Activated naive CD8-positive, alpha-beta T cell treated with anti-CD3 and anti-CD28 coated beads, Interleukin-2, amount 10 ng/mL, durations not matched to agents 7 days and 5 days (primary cell): ENCODE measurements at places on chromosomes 3 and 15. TPM values are rescaled to one million over a fixed set of nuclear protein-coding genes. Genes with fewer than 3 reads are reported as not detected.

- DNase-seq, result no peak
Observed at GRCh38 chr15:69325456-69325971, 26.8 kb downstream of the PAQR5 start.

GRCh38 chr15:100112061-100112420 is 229.7 kb downstream of the ADAMTS17 start:
- DNase-seq, result no peak

- DNase-seq, result no peak
Observed at GRCh38 chr15:59259137-59259943, 52.7 kb downstream of the LDHAL6B start.

DNA sequence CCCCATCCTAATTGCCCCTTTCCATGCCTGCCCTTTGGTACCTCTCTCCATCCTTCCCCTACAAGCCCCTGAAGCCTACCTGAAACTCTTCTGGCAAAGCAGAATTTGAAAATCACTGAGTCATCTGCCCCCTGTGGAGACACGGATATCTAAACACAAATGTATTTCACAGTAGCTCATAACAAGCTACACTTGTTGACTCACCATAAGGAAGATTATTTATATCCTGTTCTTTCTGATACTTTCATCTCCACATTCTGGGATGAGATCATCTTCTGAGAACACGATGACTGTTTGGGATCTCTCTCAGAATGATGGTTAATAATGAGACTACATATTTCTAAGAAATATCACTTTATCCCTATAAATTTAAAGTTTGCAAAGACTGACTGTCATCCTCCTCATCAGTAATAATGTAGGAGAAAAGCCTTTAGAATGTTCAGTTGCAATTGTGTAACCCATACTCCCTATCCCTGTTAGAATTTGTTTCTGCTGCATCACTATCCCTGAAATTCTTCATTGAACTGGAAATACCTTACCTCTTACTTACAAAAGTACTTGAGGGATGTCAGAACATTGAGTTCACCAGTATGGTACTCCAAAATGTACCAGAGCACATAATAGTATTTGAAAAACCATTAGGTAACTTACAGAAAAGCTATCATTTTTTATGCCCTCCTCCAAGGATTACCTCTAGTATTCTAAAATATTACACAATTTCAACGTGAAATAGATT is 116.1 kb upstream of the IL12A start:
- DNase-seq, result no peak

GRCh38 chr3:169133178-169134161 is 530.0 kb downstream of the MECOM start:
- no peak for DNase-seq

DNA sequence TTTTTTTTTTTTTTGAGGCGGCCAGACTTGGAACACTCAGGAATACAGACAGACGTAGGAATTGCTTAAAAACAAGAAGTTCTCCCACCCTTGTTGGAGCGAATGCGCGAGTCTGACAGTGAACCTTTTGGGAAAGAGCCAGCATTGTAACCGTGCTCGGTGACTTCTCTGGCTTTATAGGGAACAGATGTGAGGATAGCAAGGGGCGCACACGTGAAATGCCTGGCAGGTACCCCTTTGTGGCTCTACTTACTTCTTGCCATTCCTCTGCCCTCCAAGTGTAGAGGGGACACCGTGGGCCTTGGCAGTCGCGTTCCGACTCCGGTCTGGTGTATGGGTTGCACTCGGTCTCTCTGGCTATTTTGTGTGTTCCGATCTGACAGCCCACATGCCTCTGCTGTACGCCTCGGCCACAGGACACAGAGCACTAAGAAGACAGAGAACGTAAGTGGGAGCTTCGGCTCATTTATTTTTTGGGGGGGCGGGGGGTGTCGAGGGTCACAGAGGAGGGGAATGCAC is 126.4 kb downstream of the ADAMTS9 start:
- no peak for DNase-seq

DNA sequence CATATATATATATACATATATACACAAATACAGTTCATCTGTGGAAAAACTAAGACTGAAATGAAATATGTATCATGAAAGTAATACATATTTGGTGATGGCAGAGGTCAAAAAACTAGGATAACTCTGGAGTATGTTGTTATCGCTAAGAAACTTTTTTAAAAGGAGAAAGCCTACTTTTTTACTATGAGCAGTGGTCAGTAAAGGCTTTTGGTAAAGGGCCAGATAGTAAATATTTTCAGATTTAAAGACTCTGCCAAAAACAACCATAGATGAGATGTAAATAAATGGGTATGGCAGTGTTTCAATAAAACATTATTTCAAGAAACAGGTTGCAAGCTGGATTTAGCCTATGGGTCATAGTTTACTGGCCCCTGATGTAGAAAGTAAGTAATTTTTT is 93.8 kb upstream of the TGFBR2 start:
- DNase-seq, result no peak

DNA sequence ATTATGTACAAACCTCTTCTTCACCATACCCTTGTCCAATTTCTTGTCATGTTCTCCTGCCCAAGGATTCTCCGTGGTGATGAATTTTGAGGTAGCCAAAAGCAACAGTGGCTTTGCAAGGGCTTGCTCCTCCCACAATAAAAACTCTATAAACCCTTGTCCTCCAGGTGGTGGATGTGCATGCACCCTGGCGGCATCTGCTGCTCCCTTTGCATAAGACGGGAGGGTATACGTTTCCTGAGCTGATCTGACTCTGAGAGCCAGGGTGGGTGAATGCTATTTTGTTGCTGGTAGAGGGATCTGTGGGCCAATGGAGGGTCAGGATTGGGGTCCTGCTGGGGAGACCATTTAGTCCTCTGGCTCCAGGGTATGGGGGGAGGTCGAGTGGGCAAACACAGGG is 5.4 kb downstream of the DNAH1 start:
- DNase-seq, result no peak

DNA sequence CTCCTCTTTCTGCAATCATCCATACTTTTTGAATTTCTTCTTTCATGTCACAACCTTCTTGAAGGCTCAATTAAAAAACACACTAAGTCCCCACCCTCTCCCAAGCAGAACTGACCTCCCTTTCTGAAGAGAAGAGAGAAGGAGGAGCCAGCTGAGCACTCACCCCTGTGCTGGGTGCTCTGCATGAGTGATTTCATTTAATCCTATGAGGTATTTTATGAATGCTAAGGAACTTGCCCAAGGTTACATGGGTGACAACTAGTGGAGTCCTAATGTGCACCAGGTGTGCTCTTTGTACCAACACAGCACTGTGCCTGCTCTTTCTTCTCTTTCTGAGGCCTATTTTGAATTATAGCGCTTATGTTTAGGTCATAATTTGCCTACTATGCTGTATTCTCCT is 135.6 kb downstream of the DUT start:
- no peak for DNase-seq

GRCh38 chr3:71784914-71785531 is at the start of gene PROK2:
Gene PROK2, minus strand, starts transcription at chr3:71785148. Its CDS starts 96 bp downstream, at chr3:71785052.
- DNase-seq, result peak; percentile 50

DNA sequence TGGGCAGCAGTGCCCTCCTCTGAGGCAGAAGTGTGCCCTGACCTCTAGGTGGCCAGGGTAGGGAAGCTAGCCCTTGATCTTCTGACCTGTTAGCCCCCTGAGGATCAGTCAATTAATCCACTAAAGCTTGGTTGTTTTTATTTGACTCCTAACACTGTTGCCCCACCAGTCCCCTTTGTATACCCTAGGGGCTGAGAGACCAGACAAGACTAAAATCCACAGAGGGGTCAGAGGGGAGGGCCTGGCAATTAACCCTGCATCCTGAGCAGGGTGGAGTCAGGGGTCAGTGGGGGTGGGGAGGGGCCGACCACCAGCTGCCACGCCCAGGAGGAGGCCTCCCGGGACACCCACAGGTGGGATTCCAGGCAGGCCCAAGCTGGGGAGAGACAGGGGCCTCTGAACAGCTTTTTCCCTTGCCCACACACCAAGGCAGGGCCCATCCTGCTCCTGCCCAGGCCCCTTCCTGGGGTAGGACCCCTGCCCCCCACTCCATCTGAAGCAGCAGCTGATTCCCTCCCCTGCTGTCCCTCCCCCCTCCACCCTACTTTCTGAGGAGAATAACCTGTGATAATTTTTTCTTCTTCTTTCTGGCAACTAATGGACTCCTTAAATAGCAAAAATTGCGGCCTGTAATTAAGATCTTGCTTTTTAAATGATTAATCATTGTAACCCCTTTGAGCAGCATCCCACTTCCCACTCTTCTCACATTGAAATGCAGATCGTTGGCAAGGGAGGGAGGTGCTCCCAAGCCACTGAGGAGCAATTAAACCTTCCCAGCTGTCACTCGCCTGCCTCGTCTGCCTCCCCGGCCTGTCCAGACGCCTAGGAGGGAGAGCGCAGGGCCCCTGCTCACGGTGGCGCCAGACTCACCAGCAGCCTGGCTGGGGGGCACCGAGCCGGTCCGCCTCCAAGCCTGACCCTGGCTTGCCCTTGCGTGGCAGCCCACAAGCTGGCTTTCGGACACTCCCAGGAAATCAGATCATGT is 51.9 kb downstream of the RHCG start:
- DNase-seq, result no peak

DNA sequence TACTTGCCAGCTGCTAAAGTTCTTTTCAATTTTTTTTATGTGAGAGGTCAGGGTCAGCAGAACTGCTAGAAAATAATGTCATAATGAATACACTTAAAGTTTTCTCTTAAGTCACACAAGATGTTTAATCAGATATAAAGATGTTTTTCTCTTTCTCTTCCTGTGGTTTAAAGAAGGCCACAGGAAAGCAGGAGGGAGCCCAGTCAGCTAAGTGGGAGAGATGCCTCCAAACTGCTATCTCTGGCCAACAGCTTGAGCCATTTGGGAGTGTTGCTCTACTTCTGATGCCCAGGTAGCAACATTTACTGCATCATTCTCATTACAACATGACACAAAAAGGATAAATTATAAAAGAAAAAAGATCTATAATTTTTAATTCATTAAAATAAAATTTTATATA is 45.7 kb upstream of the NLGN1 start:
- DNase-seq, result no peak

DNA sequence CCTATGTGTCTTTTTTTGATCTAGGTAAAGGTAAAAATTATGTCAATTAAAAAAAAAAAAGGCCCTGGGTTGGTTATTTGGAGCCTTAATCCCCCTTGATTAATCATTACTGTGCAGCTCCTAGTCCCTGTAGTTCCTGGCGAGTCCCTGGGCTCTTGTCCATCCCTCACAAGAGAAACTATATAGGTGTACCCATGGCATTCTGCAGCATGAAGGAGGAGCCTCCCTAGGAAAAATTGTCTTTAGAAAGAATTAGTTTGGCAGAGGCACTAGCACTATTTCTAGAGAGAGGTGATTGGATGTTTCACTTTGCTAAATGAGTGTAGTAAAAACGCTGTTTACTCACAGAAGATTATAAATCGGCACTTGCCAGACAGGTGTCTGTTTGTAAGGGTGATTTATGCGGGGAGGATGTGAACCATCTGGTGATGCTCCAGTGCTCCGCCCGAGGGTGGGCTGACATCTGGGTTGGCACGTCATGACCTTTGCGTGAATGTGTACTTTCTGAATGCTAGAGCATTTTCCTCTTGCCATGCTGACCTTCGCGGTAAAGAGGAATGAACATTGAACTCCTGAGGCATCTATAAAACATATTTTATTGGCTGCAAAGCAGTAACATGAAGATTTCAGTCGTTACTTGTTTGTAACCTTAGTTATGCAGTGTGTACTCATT is 12.6 kb downstream of the PLCL2 start:
- DNase-seq, result no peak

DNA sequence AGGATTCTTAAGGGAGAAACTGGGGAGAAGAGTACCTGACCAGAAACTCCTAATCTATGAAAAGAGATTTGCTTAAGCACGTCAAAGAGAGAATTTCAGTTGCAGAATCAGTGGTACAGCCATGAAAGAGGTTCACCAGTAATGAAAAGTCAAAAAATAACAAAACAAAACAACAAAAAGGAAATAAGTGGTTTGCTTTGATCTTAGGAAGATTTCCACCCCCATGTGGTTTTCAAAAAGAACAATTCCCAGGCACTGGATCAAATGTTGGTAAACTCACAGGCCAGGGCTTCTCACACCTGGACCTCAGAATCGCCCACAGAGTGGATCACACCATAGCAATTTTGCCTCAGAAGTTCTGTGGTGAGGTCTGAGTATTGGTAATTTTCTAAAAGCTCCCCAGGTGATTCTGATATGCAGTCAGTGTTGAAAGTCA is 67.5 kb downstream of the TMEM39A start:
- DNase-seq, result no peak

GRCh38 chr3:98402507-98402906 is 12.0 kb downstream of the OR5K3 start:
- no peak for DNase-seq

DNA sequence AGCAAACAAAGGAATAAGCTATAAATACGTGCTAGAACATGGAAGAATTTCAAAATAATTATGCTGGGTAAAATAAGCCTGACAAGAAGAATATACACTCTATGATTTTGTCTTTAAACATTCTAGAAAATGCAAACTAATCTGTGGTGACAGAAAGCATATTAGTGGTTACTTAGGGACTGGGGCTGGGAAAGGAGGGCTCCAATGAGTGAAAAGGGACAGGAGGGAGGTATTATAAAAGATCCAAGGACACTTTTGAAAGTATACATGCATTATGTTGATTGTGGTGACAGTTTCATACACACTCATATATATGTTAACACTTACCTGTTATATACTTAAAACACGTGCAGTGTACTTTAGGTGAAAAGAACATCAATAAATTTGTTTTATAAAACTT is 23.0 kb downstream of the MYH15 start:
- DNase-seq, result no peak

DNA sequence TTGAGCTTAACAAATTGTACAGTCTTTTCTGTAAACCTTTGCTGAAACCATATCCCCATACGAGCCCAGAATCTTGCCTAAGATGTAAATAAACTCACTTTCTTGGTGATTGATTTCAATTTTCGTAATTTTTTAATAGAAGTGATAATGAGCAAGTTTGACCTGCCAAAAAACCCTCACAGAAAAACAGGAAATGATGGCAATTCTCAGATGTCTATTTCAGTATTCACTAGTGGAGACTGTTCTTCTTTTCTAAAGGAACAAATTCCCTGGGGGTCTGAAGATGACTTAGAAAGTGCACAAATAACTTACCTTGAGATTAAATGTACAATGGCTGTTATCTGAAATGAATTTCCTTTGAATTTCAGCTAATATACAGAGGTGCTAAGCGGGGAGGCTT is 116.5 kb upstream of the CMC1 start:
- DNase-seq, result no peak

DNA sequence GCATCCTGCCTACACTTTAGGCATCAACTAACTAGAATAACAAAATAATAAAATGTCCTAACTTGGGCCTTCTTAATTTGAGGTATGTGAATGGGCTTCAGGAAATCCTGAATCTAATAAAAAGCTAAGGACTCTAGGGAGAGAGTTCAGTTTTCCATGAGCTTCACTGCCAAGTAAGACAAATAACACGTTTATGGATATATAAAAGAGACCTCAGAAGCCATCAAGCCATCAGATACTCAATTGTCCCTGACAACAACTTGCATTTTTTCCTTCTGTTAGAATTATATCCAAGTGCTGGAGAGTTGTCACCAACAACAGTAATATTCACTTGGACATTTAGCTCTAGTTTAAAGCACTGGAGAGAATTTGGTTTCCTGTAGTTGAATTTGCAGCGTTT is 102.4 kb upstream of the IGSF10 start:
- no peak for DNase-seq

Gene CLRN1
- not detected for total RNA-seq

Gene STXBP5L
- not detected for total RNA-seq

Gene CFAP20DC
- total RNA-seq, result 1.8 TPM

Gene HYKK
- total RNA-seq, result 2.4 TPM

Gene FAM43A
- 5.1 TPM for total RNA-seq

Gene CCDC33
- total RNA-seq, result not detected

Gene CX3CR1
- 1.9 TPM for total RNA-seq

Gene MOBP
- not detected for total RNA-seq

Gene MUSTN1
- total RNA-seq, result 1.3 TPM

Gene BTLA
- 27.8 TPM for total RNA-seq

Gene THBS1
- total RNA-seq, result 5.4 TPM

Gene CACNA1D
- not detected for total RNA-seq
